ENCODE measurements at places on chromosomes 5 and 9. TPM values are rescaled to one million over a fixed set of nuclear protein-coding genes. Genes with fewer than 3 reads are reported as not detected.

DNA sequence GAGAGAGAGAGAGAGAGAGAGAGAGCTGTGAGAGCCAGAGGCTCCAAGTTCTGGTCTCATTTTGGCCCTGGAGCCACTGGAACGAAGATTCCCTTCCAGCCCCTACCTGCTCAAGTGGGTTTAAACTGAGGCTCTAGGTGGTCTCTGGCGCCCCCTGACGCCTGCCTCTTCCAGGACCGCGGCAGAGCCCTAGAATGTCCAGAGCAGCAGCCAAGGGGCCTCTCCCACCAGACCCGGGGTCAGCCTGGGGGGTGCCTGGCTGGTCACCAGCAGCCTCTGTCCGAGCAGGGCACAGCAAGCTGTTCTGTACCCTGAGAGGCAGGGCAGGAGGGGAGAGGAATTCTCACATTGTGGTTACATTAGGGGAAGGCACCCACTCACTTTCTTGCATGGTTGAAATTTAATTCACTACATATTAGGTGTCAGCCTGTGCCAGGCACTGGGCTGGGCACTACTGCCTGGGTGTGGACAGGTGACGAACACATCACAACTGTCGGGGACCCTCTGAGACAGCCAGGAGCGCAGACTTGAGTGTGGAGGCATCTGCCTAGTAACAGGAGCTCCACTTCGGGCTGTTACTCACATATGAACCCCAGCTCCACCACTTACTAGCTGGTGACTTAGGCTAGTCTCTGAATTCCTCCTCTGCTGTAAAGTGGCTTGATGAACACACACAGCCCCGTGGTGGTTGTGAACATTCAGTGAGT is 44.5 kb downstream of the AMBP start:
- DNase-seq, result no peak

IFNA2 gene
- not detected for total RNA-seq

BAAT gene
- total RNA-seq, result not detected

GRCh38 chr5:142686210-142686734 is 382 bp upstream of the FGF1 start:
- no peak for DNase-seq

DNA sequence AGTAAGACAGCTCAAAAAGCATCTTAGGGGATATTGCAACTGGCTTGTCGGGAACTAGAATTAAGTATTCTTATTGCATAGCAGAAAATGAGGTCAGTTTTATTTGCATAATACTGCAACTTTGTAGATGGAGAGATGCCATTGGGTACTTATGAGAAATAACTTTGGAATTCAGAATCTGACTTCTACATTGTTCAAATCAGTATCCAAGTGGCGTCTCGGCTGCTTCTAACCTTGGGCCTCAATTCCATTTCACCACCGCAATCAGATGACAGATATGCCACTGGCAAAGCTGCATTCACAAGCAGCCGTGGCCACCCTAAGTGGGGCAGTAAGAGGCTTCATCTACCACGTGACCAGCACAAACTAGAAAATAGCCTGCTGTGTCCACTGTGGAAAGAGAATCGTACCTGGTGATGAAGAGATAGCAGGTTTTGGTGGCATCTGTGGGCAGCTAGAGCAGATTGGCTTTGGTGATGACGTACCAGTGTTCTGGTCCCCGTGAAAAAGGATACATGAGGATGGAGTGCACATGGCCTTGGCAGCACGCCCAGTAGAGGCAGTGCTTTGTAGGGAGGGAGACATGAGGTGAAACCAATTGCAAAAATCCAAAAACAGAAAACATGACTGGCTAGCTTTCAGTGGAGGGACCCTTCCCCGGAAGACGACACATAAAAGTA is 116.6 kb downstream of the KLHL3 start:
- no peak for DNase-seq

- no peak for DNase-seq
These were observed 1.1 kb upstream of the STK10 start for GRCh38 chr5:172188893-172189692.

- no peak for DNase-seq
These were observed 89.5 kb downstream of the ICE1 start for GRCh38 chr5:5511904-5512416.
